ENCODE measurements at places on chromosomes 2 and 18.

DNA sequence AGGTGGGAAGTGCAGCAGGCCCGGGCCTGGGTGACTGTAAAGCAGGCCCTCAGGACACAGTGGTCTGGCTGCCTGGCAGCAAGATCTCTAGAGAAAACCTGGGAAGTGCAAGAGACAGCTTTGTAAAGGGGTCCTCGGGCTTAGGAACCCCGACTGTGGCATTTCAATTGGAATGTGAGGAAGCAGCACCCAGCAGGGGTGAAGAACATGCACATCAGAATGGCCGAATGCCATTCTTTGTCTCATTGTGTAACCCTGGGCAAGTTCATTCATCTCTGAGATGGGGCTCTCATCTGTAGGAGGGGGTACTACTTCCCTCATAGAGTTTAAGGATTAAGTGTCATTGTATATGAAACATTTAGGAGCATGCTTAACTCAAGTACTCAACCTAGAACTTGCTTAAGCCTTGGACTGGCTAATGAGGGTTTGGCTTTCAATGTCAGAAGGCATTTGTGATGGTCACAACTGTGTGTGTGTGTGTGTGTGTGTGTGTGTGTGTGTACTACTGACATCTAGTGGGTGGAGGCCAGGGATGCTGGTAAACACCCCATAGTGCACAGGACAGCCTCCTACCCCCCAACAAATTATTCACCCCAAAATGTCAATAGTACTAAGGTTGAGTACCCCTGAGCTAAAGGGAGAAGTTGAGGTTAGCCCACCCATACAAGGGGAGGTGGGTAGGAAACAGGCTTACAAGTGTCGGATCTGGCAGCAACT, 29.3 kb downstream of the MEX3C start:
- no peak for DNase-seq

GRCh38 chr2:239583171-239583878, 182.5 kb upstream of the HDAC4 start:
- DNase-seq, result no peak

DNA sequence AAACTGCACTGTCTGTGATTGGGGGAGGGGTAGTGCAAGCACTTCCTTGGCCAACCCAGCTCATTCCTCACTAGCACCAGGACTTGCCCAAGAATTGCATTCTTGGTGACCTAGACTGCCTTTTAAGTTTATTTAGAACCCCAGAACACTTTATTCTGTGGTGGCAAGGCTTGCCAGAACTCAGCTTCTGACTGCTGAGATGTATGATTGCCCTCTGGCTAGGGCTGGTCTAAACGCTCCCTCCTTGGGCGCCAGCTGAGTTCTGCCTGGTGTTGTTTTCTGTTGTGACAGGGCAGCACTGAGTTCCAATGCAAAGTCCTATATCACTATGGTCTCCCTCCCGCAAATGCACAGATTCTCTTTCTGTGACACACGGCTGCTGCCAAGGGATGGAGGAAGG, 247.7 kb downstream of the ZNF385B start:
- no peak for DNase-seq

DNA sequence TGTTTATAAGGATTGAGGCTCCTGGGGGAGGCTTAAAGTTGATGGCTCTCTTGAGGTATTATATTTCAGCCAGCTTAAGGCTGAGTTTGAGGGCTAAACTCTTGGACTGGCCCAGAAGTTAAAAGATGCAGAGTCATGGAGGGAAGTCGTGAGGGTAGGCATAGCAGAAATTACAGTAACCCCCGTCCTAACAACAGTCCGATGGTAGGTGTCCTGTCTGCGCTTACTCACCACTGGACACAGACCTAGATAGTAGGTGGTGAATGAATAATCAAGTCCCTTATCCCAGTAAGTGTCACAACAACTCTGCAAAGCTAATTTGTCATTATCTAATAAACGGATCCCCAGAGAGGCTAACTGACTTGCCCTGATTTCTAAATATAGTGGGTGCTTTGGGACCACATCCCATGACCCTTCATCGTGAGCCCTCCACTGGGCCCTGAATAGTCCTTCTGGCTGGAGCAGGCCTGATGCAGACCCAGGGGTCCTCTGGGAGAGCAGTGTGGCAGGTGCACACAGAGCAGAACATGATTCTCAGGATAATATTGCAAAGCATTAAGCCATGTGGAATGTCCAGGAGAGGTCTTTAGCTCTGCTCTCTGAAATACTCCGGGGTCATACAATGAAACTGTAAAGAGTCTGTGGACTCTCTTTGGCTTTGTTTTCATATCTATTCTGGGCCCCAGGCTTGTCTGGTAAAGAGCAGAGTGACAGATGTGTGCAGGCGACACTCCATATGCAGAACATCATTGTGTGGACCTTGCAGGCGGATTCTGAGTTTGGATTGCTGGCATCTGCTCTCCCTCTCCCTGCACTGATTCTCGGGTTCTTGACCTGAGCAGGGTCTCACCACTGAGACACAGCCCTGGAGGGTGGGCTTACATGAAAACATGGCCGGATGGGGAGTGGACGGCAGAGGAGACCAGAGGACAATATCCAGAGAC, 98.1 kb downstream of the RNF144A start:
- DNase-seq, result no peak

DNA sequence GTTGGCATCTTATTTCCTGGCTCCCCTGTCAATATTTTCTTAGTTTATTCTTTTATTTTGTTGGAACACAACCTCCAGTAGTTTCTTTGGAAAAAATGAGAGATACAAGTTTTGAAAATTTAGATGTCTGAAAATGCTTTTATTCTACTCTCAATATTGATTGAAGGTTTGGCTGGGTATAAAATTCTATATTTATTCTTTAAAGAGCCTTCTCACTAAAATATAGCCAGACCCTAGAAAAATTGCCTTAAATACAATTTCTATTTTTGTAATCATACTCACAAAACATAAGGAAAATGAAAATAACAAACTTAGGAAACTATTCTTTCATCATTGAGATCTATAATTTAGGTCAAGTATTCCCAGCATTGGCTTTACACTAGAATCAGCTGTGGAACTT, 103.7 kb downstream of the CYP26B1 start:
- no peak for DNase-seq

DNA sequence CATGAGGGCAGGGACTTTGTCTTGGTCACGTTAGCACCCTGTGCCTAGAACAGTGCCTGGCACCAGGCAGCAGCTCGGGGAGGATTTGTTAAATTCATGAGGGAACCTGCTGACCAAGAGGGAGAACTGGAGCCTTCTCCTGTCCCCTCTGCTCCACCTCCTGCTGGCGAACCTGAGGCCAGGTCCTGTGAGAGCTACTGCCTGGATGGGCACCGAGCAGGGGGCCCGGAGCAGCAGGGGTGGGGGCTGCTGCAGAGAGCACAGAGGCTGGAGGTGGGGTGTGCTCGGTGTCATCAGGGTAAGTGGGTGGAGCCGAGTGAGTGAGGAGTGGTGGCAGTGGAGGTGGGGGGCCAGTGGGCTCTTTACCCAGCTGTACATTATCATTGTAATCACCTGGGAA, 52.1 kb upstream of the FAHD2A start:
- no peak for DNase-seq

DNA sequence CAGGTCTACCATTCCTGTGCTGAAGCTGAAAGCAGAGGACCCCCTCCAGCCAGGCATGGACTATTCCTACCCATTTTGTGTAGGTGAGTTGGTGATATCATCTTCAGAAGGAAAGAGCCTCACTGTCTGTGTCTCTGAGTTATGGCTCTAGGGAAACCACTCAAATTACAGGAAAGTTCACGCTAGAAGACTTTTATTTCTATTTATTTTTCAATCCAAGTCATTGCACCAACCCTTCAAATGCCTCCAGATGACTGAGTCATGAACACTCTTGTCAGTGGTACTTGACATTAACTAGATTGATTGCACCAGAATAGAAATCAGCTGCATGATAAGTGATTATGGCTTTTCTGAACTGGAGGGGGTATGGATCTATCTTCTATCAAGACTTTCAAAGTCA, 338.4 kb downstream of the MBD2 start:
- DNase-seq, result no peak

DNA sequence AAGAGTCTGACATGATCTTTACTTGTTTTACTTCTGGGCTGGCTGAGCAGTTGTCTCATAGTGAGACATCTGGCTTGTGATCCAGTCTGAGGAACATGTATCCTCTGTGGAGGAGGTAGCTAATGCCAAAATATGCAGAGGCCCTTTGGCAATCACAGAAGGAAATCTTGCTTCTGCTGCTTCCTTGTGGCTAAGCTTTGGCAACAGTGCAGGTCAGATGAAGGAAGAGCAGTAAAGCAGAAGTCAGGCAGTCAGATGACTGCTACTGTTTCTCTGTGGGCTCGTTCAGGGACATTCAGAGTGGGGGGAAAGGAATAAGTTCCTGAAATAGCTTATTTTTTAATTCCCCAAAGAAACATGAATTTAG, 22.3 kb downstream of the DOK1 start:
- DNase-seq, result peak; percentile 97
